HEK293T (cell line): ENCODE measurements at places on chromosomes 5 and 9.

GRCh38 chr9:72203205-72203803 lies 54.1 kb downstream of the GDA start:
- DNase-seq = peak; percentile 62

DNA sequence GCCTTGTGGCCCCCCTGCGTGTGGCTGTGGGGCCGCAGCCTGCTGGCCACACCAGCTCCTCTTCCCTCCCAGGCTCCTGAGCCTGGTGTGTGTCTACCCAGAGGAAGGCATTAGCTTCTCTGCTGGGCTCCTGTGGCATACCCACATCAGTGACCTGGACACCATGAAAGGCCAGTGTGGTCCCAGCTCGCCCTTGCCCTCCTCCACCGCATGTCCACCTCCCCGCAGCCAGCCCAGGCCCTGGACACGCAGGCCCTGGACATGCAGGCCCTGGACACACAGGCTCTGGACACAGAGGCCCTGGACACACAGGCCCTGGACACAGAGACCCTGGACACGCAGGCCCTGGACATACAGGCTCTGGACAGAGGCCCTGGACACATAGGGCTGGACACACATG lies 153.4 kb upstream of the PPP1R26 start:
- no peak for DNase-seq

GRCh38 chr5:163177971-163178370 lies 259.4 kb upstream of the CCNG1 start:
- no peak for DNase-seq

DNA sequence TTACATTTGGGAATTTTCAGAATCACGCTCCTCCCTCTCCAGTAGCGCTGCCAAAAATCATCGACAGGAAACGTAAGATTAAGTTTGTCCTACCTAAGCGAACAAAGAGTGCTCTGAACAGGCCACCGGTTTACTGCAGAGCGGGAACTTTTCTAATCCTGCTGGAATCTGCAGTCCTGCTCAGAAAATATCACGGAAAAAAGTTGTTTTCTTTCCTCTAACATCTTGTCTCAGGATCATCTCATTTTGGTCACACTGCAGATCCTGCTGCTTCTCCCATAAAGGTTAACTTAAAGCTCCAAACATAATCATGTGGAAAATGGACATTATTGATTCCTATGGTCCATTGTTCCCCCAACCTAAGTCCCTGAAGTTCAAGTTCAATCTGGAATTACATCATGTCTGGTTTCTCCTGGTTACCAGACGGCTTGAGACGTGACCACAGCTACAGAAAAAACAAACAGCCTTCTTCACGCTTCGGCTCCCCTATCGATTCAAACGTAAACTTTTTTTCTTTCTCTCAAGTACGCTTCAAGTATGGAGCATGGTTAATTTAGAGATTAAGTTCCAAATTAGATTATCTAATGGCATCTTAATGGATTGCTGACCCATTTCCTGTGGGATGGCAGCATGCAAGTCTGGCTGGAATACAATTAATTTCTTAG lies 217.6 kb downstream of the NFIB start:
- peak; percentile 34 for DNase-seq

DNA sequence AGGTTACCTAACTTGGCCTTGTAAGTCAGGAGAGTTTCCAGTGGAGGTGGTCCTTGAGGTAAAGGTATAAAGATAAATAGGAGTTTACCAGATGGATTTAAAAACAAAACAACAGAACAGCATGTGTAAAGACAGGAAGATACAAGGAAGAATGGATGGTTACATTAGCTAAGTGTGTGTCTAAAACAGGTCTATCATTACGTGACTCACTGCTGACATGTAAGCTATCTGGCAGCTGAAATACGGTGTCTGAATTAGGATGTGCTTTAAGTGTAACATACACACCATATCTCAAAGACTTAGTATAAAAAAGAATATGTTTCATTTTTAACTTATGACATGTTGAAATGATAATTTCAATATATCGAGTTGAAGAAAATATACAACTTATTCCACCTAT lies 405.1 kb upstream of the ADAMTSL1 start:
- DNase-seq = no peak

- DNase-seq = no peak
These were observed 194.2 kb downstream of the CDK5RAP2 start for GRCh38 chr9:120385606-120386389.

DNA sequence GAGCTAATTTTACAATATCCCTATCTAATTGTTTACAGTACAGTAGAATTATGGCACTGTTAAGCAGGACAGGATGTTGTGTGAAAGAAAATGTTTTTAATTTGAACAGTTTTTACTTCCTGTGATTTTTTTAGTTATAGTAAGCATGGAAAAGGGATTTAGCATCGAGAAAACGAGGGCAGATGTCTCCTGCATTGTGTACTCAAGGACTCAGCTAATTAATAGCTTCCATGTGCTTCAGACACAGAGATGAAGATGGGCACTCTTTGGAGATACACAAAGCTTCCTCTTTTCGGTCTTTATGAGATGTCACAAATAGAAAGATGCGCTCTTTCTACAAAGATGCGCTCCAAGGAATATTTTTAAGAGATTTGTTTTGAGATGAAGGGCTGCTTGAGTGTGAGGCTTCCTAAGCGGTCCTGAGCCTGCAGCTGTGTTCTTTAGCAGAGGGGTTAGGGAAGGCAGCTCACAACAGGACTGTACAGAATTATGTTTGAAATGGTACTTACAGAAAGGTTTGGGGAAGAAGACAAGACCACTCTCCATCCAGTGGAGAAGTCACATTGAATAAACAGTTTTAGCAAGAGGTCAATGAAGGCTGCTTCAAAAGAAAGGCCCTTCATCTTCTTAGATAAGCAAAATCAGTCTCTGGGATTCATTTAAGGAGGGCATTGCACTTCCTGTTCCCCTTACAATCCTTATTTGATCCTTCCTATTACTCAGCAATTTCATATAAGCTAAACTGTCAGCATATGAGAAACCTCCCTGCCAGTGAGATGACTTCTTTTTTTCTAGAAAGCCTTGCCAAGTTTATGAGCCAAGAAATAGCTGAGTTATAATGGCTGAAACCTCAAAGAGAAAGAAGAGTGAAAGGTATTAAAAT lies 311.5 kb downstream of the EFNA5 start:
- no peak for DNase-seq

DNA sequence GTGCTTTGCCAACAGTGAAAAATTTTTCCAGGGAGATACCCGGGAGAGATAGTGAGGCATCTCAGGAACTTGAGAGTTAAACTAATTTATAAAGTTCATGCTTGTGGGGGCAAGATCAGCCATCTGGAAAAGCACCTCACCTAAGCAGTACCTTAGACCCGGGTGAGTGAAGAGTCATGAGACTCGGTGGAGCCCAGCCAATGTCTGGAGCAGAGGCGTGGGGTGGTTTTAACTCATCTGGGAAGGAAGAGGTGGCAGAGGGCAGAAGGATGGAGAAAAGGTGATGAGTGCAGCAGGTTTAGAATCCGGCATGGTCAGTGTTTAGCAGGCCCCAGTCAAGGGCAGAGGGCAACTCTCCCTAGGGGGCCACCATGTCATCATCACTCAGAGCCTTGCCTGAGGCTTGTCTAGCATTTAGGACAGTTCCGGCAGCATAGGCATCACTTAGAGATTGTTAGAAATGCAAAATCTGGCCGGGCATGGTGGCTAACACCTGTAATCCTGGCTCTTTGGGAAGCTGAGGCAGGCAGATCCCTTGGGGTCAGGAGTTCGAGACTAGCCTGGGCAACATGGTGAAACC lies 4.3 kb upstream of the RNF183 start:
- no peak for DNase-seq

GRCh38 chr9:137295849-137296669 lies 6.0 kb downstream of the NRARP start:
- no peak for DNase-seq

DNA sequence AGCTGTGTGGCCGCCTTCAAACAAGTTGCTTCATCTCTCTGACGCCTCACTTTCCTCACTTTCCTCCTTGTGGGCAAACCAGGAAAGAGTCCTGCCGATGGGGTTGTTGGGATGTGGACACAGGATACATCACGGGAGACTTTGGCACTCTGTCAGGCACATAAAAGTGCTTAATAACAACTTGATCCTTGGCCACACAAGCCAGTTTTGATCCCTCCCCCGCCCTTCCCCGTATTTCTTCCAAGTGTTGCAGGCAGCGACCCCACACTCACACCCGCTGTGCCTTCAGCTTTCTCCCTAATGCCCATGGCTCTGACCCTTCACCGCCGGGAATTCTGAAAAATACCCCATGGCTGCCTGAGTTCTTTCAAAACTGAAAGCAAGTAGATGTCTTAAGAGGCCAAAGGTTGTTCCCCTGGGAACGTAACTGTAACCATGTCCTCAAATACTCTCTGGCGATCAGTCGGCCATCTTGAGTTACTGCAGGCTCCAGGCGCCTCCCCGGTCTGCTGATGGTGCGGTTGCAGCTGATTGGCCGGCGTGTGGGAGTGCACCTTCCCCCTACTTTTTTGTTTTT lies 59.8 kb downstream of the ARHGEF37 start:
- no peak for DNase-seq

GRCh38 chr5:121273833-121274433 lies 577.7 kb upstream of the FTMT start:
- no peak for DNase-seq

GRCh38 chr9:18502546-18502945 lies 28.6 kb downstream of the ADAMTSL1 start:
- DNase-seq = no peak

- DNase-seq = no peak
These were observed 44.6 kb upstream of the FCN2 start for GRCh38 chr9:134835987-134836386.

GRCh38 chr5:11955331-11955730 lies 51.1 kb upstream of the CTNND2 start:
- no peak for DNase-seq

DNA sequence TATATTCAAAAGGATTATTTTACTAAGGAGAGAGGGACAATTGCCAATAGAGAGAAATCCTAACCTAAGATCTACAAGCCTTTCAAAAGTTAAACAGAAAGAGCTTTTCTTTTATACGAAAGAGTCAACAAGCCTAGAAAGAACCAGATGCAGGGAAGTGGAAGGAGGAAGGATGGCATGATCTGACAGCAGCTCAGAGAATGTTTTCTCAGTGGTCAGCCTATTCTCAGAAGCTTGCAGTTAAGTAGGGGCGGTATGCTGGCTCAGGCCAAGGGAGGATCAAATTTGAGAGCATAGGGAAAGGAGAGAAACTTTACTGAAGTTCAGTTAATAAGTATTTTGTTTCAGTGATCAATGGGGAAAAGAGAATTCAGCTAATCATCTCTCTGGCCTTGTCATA lies 88.0 kb upstream of the FTMT start:
- no peak for DNase-seq

GRCh38 chr5:127306036-127306435 lies 15.4 kb downstream of the MEGF10 start:
- DNase-seq = no peak

GRCh38 chr9:38724754-38725153 lies 4.8 kb upstream of the FAM240B start:
- no peak for DNase-seq

DNA sequence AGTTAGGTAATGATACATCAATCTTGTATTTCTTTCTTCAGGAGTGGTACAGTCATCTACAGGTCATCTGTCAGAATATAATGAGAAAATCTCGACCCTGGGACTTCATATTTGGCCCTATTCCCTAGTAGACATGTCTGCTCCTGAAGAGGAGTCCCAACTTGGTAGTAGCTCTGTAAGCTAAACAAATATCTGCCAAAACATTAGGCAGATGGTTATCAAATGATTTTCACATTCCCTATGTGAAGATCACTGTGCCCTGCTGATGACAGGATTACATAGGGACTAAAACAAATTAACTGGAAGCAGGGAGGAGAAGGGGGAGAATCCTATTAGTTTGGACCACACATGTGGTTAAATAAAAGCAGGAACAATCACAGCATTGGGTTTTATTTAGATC lies 138.6 kb upstream of the NFIB start:
- no peak for DNase-seq

- DNase-seq = no peak
These were observed 40.3 kb upstream of the NFIB start for GRCh38 chr9:14354201-14354600.

- DNase-seq = no peak
These were observed 3.2 kb upstream of the TERT start for GRCh38 chr5:1298067-1298551.

DNA sequence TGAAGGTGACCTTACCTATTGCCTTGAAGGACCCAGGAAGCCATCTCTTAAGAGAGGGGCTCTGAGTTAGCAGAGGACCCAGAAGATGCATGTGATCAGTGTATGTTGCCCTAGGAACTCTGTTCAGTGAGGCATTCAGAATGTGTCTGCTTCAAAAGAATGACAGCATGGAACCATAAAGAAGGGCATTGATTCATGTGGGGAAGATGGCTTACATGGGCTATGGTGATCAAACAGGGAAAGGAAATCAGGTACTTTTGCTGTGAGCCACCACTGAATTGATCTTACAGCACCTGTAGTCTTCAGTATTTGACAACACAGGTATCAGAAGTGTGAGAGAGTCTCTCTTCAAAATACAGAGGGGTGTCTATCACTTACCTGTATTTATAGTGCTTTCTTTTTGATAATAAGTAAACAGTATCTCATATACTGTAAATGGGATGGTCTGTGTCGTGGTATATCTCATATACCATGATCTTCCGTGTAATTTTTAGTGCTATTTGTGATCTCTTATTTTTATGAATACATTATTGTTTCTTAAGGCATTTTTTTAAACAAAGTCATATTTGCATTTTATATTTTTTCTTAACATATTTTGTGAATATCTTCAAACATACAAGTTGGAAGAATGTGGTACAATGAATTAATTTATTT lies 57.0 kb downstream of the FOCAD start:
- DNase-seq = no peak

- no peak for DNase-seq
These were observed 898.1 kb upstream of the WWC1 start for GRCh38 chr5:167393358-167393757.

DNA sequence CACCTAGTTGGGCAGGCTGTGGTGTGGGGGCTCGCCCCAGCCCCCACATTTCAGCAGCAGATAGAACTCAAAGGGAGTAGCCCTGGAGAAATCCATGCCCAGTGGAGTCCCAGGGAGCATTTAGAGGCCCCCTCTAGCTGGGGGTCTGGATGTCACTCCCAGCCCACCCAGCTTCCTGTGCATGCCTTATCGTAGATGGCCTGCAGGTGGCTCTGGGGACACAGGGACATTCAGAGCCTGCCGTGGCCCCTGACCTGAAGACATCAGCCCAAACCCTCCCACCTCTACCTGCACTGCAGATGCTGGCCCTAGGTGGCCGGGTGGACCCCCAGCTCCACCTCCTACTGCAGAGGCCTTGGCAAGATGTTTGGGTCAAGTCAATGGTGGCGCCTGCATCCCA lies 49.0 kb upstream of the LMX1B start:
- DNase-seq = no peak

- DNase-seq = no peak
These were observed 716.5 kb downstream of the MTRR start for GRCh38 chr5:8585230-8586018.

DNA sequence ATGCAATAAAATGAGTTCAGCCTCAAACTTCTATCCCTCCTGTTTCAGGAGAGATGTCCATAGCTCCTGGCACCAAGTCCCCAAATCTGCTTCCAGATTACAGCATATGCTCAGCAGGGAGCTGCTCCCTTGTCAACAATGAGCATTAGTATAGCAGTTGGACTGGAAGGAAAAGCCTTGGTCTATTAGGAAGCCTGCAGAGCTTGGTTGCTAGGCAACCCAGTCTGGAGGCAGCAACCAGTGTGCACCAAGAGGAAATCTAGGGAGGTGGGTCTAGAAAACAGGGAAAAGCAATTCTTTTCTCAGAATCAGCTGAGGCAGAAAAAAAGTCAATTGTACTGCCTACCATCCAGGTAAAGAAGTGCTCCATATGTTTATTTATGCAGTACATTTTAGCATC lies 229.5 kb upstream of the NMUR2 start:
- DNase-seq = no peak

- no peak for DNase-seq
These were observed 84.9 kb upstream of the MPDZ start for GRCh38 chr9:13364271-13365000.
